ENCODE measurements at places on chromosomes 1 and 21.
A peak's percentile ranks its signal among the peaks of the same experiment; 100 is the strongest.

- no peak for DNase-seq
Observed at GRCh38 chr1:105137543-105138457, 1388.1 kb downstream of the AMY1C start.

DNA sequence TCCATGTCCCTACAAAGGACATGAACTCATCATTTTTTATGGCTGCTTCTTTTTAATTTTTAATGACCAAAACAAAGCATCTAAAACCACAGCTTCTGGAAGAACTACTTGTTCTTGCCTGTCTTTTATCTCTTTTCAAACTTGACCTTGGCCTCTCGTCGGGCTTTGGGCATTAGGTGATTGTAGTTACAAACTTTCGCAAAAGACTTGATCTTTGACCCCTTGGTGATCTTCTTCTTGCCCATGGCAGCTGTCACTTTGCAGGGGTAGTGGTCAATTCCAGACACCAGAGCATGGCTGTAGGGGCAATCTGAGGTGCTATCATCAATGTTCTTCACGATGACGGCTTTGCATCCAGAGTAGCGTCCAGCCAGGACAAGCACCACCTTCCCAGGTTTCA is 67.8 kb downstream of the EPB41 start:
- DNase-seq: no peak

- DNase-seq: no peak
Observed at GRCh38 chr1:31924839-31925238, 13.3 kb downstream of the PTP4A2 start.

GRCh38 chr1:151661751-151662150 is 49.9 kb downstream of the SNX27 start:
- no peak for DNase-seq

DNA sequence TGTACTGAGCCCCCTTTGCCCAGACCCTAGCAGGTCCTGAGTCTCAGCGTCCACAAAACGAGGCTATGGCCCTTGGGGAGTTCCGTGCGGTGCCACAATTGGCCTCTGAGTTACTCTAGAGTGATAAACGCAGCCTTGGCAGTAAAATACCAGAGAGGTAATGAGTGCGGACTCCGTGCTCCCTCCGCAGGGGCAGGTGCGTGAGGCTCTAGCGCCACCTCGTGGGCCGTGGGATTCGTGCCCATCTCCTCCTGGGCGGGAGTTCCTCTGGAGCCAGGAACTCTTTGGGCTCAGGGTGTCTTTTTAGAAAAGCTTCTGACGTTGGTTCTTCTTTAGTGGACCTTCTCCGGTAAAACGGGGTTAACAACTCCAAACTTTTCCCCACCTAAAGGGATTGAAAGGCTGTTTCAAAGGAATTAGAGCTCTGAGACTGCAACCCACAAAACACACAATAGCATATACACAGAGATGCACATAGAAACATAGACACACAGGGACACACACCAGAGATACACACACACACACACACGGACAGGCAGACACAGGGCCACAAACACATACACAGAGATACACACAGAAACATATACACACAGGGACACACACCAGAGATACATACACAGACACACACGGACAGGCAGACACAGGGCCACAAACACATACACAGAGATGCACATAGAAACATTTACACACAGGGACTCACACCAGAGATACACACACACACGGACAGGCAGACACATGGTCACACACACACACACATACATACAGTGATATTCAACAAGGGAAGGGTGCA is 99.4 kb downstream of the KCNJ15 start:
- peak; percentile 77 for DNase-seq

DNA sequence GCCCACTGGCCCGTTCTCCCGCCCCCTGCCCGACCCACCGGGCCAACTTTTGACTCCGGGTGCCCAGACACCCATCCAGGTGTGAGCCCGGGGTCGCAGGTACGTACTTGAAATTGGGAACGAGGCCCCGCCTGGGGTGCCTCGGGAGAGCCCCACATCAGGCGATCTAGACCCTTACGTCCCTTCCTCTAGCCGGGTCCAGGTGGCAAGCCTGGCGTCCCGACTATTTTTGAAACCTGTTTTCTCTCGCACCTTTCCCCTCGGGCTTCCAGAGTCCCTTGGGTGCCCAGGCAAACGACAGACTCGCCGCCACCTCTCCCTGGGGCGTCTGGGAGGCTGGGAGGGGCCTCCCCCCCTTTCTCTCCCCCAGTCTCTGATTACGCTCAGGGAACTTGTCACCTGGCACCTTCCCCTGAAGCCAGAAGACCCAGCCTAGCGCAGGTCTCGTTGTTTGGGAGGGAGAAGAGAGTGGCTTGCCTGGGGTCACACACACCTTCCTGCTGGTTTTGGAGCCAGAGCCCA is 898 bp downstream of the LDLRAP1 start:
- DNase-seq: no peak

- no peak for DNase-seq
Observed at GRCh38 chr1:163069142-163069541, at the start of gene RGS4. TSS of gene RGS4 (plus strand) at chr1:163069361. CDS start at chr1:163069485, 124 bp downstream.

- no peak for DNase-seq
Observed at GRCh38 chr1:46761740-46762139, 37.1 kb upstream of the CYP4B1 start.

- DNase-seq: no peak
Observed at GRCh38 chr1:3713840-3714239, 38.4 kb upstream of the CCDC27 start.

- DNase-seq: peak; percentile 84
Observed at GRCh38 chr1:212665241-212666115, 34.2 kb downstream of the BATF3 start.

DNA sequence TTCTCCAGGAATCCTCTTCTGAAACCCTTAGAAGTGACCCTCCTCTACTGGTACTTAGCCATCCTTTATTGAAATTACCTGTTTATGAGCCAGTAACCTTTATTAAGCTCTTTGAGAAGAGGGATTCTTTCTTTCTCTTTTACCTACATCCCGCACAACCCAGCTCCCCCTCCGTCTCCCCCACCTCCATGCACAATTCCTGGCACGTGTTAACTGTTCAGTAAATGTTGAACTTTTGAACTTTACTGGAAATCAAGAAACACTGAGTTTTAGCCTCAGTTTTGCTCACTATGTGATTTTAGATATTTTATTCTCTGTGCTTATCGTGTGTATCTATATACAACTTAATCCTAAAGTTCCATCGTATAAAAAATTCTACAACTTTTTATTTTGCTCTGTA is 1.8 kb downstream of the TMED5 start:
- DNase-seq: no peak

DNA sequence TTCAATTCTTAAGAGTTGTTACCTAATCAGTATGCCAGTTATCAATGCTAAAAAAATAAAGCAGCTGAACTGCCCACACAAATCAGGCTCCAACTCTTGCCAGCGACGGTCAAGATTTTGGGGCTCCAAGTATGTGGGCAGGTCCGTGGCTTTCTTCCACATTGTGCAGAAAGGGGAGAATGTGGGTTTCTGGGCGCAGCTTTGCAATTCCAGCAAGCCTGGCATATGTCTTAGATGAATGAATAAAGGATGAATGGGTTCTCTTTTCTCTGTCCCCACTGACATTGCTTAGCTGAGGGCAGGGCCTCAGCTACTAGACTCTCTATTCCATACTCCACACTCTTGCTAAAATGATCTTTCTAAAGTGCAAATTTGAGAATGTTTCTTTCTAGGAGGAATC is 42.4 kb downstream of the NENF start:
- no peak for DNase-seq

- peak; percentile 70 for DNase-seq
Observed at GRCh38 chr1:24526940-24527542, 24.4 kb downstream of the RCAN3 start.

GRCh38 chr1:96524100-96524499 is 197.5 kb upstream of the PTBP2 start:
- DNase-seq: no peak

DNA sequence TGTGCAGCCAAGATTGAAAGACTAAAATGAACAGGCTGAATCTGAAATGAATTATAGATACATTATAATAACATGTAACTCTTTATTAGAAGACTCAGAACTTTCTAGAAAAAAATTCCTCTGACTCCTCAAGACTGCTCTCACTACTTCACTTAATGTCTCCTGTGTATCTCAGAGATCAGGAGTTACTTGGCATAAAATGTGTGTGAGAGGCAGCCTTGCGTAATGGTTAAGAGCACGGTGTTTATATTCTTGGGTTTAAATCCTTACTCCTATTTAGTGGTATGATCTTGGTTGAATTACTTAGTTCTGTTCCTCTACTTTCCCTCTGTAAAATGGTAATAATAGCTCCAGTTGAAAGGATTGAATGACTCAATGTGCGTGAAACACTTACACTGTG is 634.9 kb downstream of the LTN1 start:
- DNase-seq: no peak

GRCh38 chr1:241527146-241527545 is 5.0 kb upstream of the KMO start:
- no peak for DNase-seq

GRCh38 chr1:217072926-217073325 is 349.7 kb upstream of the ESRRG start:
- no peak for DNase-seq

GRCh38 chr21:39504230-39504629 is 52.5 kb downstream of the SH3BGR start:
- no peak for DNase-seq

DNA sequence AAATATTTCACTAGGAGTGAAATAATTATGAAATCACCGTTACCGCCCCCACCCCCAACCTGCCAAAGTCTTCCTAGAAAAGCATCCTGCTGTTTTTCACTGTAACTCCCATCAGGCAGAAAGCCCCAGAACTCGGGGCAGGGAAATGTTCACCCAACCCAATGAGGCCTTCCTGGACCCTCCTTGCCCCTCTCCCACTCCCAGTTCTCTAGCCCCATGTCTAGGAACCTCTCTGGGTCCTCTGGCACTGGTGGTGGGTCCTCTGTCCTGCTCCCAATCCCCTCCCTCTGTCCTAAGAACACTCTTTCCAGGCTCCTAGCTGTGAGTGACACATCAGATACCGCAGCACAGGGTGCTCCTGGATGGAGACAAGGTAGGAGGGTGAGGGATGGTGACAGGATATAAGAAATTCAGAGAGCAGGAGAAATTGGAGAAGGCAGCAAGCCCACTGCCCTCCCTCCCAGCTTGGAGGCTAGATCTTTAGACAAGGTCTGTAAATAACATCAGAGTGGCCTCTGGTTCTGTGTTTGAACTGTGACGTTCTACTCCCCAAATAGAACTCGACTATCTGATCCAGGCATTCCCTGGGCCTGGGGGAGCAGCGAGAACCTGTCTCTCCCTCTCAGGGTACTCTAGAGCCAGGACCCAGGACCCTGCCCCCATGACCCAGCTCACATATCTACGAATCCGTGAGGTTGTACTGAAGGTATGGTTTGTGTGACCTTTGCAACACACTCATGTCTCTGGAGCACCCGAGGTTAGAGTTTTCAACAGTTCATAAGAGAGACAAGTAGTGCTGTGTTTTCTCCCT is 23.3 kb upstream of the BTG2 start:
- no peak for DNase-seq

DNA sequence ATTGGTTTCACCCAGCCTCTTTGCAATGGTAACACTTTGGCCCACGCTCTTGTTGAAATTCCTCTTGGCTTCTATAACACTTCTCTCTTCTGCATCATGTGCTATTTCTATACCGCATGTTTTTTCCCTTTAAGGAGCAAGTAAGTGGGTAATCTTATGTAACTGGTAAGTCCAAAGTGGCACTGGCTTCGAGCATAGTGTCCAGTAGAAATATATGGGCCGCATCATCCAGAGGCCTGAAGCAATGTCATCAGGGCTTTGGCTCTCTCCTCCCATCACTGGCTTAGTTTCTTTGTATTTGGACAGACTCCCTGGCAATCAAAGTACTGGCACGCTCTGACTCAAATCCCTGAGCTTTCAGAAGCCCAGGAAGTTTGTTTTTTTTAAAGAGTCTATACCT is 17.5 kb downstream of the CHML start:
- no peak for DNase-seq

DNA sequence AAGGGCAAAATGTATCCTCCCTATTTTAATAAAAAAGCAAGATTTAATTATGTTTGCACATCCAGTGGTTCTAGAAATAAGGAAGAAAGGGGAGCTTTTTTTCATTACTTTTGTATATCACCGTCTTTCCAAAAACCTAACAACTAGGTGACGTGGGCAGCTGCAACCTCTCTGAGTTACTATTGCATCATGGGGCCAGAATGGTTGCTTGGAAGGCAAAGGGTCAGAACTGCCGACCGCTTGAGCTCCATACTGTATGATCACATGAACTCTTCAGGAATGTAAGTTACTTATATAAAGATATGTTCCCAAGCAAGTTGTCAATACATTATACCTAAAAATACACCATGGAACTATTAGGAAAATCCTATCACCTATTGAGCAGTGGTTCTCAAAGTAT is 85.6 kb upstream of the HIVEP3 start:
- no peak for DNase-seq

DNA sequence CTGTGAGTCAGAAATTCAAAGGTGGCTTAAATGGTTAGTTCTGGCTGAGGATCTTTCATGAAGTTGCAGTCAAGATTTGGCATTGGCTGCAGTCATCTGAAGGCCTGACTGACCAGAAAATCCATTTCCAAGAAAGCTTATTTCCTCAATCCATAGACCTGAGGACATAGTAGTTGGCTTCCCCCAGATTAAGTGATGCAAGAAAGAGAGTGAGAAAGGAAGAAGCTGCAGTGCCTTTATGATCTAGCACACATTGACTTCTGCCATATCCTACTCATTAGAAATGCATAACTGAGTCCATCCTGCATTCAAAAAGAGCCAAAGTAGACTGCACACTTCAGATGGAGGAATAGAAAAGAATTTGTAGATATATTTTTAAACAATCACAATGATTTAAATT is 222.6 kb downstream of the COL24A1 start:
- no peak for DNase-seq

DNA sequence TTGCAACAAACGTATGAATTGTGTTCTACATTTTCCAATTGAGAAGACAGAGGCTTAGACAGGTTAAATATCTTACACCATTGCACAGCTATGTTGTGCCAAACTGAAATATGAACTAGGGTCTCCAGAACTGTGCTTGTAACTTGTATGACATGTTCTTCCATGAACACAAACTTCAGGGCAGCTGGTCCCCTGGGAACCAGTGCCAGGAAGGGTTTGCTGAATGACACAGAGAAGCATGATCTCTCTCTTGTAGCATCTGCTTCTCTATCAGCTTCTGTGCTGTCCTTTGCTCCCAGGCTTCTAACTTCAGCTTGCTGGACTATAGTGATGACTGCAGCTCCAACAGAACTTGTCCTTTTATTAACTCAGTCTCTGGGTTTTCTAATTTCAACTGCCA is 385.5 kb downstream of the SIPA1L2 start:
- DNase-seq: no peak

DNA sequence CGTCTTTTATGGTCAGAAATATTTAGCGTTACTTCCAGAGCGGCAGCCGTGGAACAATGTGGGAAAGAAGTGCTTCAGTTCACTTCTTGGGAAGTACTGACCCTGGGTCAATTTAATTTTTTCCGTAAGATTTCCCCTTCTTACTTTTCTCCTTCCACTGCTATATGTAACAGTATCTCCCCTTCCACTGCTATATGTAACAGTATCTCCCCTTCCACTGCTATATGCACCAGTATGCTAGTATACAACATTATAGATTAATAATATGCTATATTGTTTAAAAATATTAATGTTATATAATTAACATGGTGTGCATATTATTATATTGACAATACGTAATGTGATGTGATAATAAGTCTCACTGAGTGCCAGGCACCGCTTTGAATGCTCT is 69.7 kb upstream of the ERG start:
- no peak for DNase-seq

All from activated CD8-positive, alpha-beta T cell treated with anti-CD3 and anti-CD28 coated beads for 36 hours (primary cell).